ENCODE measurements at places on chromosomes 4 and X. TPM values are rescaled to one million over a fixed set of nuclear protein-coding genes. Genes with fewer than 3 reads are reported as not detected.

The ARAP2 gene
- 18.8 TPM for total RNA-seq

GRCh38 chr4:180798036-180798577 lies 1445.1 kb upstream of the TENM3 start:
- no peak for DNase-seq

The DCAF8L2 gene
- 9.0 TPM for total RNA-seq

DNA sequence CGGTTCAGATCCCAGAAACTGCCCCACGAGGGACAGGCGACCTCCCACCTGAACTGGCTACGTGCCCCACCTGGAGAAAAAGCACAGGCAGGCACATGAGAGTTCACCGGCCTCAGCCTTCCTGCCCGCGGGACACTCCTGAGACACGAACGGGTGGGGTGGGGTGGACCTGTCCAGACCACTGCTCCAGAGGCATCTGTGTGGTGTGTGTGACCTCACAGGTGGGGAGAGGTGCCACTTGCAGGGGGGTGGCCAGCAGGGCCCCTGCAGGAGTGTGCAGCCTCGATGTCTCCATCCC lies 18.5 kb downstream of the NELFA start:
- DNase-seq = no peak

DNA sequence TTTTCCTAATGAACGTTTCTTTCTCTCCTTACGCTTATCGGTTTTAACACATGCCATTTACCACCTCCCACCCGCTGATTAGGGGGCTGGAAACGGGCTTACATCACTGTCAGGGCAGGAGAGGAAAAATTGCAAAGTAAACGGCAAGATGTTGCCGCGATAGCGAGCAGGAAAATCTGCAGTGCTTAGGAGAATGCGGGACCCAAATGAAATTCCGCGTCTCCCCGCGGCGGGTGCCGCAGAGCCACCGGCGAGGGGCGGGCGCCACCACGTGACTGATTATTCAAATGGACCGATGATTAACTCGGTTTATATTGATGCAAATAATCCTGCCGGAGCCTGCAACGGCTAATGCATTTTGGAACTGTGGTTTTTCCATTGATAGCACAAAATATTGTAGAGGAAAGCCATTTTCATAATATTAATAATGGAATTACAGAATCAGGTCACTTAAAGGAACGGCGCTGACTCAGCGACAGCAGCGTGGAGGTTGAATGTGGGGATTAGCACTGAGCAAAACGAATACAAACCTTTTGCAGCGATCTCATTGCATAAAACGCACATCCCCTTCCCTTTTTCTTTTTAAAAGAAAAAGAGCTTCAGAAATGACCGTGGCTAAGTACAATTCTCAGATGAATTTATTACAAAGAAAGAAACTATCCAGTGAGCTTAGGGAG lies 224.2 kb downstream of the STIM2 start:
- no peak for DNase-seq

- no peak for DNase-seq
Observed at GRCh38 chrX:3713937-3714434, 537 bp upstream of the PRKX start.

GRCh38 chrX:119218198-119218597 lies 17.9 kb upstream of the PGRMC1 start:
- DNase-seq = no peak

DNA sequence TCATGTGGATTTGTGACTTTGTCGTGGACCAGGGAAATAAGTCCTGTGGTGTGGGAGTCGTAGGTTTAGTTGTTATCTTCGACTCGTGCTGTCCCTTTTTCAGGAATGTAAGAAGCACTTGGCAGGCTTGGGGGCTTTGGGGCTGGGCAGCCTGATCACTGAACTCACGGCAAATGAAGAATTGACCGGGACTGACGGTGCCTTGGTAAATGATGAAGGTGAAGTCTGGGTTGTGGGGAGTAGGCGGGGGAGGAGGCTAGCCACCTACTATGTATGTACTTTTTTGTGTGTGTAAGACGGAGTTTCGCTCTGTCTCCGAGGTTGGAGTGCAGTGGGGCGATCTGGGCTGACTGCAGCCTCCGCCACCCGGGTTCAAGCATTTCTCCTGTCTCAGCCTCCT lies 1.2 kb downstream of the TAF1 start:
- no peak for DNase-seq

The SPOCK3 gene
- total RNA-seq = not detected

- DNase-seq = no peak
Observed at GRCh38 chrX:132144061-132144460, 16.2 kb upstream of the FRMD7 start.

- no peak for DNase-seq
Observed at GRCh38 chr4:89334311-89334710, 26.7 kb upstream of the GPRIN3 start.

DNA sequence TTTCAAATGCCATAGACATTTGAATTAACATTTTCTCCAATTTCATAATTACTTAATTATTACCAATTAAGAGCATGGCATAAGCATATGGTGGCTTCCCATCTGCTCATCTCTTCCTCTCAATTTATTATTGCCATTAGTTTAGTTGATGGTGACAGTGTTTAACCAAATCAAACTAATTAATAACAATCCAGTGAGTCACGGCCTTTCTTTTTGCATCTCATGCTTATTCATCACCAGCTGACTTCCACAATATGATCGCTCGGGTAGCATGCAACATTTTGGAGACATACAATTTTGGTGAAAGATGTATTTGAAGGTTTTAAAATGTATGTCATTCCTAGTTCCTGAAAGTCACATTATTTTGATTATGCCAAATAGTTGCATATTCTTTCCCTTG lies 172.8 kb upstream of the TACR3 start:
- no peak for DNase-seq

The F8A2 gene
- not detected for total RNA-seq

The STATH gene
- 0.29 TPM for total RNA-seq

DNA sequence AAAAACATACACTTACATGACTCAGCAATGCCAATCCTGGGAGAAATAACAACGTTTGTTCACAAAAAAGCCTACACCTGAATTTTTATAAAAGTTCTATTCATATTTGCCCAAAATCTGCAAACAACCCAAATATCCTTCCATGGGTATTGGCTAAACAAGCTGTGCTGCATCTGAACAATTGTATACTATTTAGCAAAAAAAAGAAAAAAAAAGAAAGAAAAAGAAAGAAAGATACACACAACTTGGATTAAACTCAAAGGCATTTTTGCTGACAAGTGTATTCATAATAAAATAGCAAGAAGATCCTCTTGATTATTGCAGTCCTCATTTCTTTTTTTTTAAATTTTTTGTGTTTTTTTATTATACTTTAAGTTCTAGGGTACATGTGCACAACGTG lies 24.5 kb upstream of the MAGEA3 start:
- DNase-seq = no peak

The ERVMER34-1 gene
- total RNA-seq = not detected

The NIPAL1 gene
- total RNA-seq = 1.5 TPM

The GYG2 gene
- total RNA-seq = 7.2 TPM

GRCh38 chr4:72019688-72020087 lies 12.1 kb upstream of the NPFFR2 start:
- no peak for DNase-seq

The TBX22 gene
- total RNA-seq = 0.48 TPM

The TRIM2 gene
- total RNA-seq = 16.5 TPM

- no peak for DNase-seq
Observed at GRCh38 chrX:6679988-6680387, 145.1 kb upstream of the VCX3A start.

- DNase-seq = no peak
Observed at GRCh38 chrX:134619838-134620237, 38.4 kb downstream of the PLAC1 start.

GRCh38 chr4:52984462-52984881 lies 122.4 kb downstream of the RASL11B start:
- no peak for DNase-seq

DNA sequence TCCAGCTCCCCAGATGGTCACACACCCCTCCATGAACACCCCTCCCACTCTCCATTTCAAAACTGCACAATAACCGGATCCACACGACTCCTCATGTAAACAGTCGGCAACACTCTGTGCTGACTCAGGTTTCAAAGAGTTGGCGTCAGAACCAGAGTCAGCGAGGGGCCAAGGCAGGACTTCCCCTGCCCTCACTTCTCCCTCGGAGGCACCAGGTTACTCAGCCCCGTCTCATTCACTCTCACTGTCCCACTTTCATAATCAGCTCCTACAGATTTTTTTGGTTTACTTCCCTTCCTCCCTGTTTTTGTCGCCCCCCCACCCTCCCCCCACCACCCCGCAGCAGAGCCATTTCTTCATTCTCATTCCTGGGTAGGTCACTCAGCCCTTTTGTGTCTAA lies 2.7 kb upstream of the TIMP1 start:
- DNase-seq = peak; percentile 51

- no peak for DNase-seq
Observed at GRCh38 chr4:177117256-177117655, 192.4 kb upstream of the NEIL3 start.

DNA sequence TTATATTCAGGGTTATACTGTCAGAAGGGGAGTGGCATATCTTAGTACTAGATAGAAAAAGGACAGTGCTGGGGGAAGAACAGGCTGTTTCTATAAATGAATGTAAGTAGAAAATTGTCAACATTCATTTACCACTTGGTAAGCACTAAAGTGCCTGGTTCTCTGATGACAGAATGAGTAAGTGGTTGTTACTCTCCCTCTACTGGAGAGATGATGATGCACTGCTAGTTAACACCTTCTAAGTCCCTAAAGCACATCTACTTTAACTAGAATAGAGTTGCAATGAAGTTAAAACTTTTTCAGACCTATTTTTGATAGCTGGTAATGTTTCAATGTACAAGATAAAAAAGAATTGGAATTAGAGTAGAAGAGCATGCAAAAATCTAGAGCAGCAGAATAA lies 214.5 kb downstream of the KLHL4 start:
- no peak for DNase-seq

The LGI2 gene
- 0.12 TPM for total RNA-seq

GRCh38 chrX:82541822-82542221 lies 966.3 kb upstream of the POU3F4 start:
- DNase-seq = no peak

The EGF gene
- total RNA-seq = 10.3 TPM

GRCh38 chrX:29297171-29297800 lies 710.0 kb downstream of the IL1RAPL1 start:
- DNase-seq = no peak

DNA sequence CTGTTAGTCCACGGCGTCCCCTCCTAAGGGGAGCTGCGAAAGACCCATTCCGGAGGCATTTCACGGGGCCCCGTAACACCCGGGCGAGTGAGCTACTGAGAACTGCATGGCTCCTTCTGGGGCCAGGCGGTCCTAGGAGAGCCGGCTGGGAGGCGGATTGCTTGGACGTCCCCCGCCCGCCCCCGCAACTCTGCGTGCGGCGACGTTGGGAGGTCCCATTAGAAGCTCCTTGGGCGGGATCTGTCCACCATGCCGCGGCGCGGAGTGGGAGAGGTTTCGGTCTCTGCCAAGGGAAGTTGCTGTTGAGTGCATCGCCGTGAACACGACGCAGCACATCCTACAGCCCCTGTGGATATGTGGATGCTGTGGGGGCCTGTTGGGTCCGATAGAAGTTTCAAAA lies 85.4 kb upstream of the IGFBP7 start:
- no peak for DNase-seq

The FAM53A gene
- 0.46 TPM for total RNA-seq

GRCh38 chr4:165621983-165622382 lies 243.2 kb downstream of the CPE start:
- peak; percentile 25 for DNase-seq

The NELFA gene
- total RNA-seq = 17.9 TPM

DNA sequence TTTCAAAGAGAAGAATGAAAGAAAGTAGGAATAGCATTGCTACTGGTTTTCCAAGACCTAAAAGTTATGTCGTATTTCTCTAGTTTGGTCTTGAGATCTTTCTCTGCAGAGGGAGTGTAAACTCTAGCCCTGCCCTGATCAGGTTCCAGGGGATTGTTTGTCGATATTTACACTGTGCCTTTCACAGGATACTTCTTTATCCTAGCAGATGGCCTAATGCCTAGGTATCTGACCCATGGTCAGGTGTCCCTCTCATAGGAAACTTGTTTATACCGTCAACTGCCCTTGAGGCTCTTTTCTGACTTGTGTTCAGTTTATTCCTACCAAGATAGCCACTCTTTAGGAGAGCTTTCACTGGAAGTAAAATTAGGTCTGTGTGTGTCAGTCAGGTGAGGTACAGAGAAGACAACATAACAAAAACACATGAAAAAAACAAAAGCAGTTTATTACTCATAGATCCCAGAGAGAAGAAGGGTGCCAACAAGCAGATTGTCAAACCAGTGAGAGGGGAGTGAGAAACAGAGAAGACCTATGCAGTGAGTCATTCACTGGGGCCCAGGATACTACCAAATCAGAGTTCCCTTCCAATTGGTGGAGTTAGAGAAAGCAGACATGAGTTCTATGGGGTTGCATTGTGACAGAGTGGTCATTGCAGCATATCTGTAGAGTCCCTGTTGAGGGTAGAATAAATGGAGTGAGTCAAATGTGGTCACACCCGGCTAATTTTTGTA lies 40.6 kb upstream of the THOC2 start:
- DNase-seq = no peak

DNA sequence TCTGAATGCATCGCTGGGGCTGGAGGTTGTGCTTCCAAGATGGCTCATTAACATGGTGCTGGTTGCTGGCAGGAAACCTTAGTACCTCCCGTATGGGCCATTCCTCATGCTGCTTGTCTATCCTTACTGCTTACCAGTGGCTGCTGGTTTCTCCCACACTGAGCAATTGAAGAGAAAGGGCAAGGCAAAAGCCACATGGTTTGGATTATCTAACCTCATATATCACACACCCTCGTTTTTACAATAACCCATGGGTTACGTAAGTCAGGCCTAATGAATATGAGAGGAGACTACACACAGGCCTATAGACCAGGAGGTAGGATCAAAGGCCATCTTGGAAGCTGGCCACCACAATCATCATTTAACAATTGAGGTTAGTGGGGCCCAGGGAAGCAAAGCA lies 141.8 kb upstream of the EDNRA start:
- no peak for DNase-seq

DNA sequence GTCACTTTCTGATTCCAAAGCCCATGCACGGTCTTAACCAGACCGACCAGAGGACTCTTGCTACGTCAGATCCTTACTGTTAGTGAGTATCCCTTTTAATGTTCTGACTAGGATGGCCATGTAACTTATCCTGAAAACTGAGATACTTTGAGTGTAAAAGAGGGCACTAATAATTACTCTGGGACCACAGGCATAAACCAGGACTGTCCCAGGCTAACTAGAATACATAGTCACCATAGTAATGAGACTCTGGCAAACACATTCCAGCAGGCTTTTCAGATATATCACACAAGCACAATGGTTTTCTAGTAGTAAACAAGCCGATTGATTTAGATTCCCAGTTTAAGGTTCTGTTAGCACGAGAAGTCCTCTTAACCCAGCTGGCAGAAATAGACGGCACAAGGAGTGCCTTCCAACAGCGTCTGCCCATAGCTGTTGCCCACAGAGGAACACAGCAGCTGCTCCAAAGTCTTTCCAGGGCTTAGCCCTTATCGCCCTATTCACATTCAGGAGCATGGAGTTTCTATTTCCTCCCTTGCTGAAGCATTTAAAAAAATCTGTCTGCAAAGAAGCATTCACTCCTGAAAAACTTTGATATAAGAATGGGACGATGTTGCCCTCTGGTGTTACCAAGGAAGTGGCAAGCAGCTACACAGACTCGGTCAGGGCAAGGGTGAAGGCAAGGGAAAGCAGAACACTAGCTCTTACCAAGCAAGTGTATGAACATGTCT lies 92.4 kb downstream of the CXCL13 start:
- DNase-seq = peak; percentile 84

Data from H4 (cell line).